ENCODE measurements at places on chromosomes 1 and 21.

DNA sequence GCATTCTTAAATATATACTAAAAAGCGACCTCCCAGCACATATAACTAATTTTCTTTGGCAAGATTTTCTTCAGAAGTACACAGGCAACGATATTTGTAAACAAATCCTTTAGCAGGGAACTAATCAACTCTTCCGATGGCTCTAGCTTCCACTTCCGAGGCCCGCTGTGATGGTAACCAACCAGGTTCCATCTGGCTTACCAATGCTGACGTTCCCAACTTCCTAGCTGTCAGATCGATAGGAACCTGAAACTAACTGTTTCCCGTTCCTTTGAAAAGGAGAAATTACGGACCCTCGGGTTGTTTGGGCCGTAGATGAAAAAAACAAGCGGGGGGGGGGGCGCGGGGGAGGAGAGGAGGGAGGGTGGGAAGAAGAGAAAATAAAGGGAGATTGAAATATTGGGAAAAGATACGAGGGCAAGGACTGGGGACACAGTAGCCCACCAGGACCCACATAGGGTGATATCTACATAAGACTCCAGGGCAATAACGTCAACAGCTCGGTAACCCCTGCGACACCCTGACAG lies 513 bp downstream of the GTF2B start:
- no peak for DNase-seq

GRCh38 chr1:11929849-11930248 lies 3.6 kb upstream of the KIAA2013 start:
- peak; percentile 38 for DNase-seq

DNA sequence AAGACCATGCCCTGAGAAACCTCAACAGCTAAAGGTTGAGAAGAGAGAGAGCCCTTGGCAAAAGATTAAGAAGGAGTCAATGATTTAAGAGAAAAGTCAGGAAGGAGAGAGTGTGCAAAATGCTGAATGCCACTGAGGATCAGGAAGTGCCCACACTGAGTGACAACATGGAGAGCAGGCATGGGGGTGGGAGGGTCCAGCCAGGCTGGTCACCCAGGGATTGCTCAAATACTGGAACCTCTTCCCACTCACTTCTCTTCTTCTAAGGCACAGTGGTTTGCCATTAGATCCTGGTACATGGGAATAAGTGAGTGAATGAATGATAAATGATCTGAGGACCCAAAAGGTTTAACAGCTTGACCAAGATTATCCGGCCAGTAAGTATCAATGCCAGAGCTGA lies 11.1 kb downstream of the PRR9 start:
- no peak for DNase-seq

DNA sequence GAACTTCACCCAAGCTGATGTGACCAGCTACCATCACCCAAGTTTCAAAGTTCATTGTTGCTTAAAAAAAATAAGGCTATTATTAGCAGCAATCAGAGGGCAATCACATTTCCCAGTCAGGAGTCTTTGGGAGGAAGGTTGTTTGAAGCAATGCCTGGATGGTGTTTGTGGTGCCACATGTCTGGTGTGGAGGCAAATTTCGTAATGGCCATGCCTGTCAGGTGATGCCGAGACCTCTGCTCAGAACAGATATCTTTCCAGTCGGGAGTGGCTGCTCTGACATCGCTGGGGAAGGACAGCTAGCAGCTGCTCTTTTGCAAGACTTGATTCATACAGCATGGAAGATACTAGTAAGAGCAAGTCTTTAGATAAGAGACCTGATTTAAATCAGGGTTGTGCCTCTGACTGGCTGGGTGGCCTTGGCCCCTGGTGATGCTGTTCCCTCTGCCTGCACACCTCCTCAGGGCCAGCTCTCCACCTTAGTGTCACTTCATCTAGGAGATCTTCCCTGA lies 187.8 kb upstream of the JUN start:
- DNase-seq = no peak

GRCh38 chr1:99481391-99481996 lies 164.4 kb upstream of the PALMD start:
- DNase-seq = peak; percentile 20

DNA sequence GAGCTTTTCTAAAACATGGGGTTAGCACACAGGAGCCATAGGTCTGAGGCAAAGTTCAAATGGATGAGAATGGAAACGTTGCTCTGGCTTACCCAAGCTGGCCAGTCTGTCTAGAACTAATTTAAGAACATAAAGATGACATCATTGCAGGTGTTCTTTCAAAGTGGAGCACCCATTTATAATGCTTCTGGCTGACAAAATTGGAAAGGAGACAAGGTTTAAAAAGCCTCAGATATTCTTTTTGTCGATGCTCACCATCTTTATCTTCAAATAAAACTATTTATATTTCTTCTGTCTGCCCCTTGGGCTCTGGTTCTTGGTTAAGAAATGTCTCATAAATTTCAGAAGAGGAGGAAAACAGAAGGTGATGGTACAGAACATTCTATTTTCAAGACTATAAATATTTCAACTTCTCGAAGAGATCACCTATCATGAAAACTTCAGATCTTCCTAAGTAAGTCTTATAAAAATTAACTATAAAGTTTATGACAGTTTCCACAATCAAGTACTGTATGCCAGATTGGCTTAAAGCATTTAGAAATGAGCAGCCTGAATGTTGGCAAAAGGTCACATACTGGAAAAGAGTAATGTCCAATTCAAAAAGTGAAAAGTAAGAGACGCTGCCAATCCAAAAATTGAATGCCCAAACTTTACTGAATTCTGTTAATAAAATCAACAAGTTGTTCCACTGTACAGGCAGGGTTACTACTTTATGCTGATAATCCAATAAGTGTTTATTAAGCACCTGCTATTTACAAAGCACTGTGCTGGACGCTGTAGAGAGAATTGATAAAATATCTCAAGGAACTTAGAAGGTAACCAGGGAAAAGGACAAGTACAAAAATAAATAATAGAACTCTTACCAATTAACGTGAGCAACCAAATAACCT lies 92.0 kb downstream of the ETS2 start:
- no peak for DNase-seq

GRCh38 chr1:183471743-183472487 lies 384 bp upstream of the SMG7 start:
- DNase-seq = peak; percentile 96

DNA sequence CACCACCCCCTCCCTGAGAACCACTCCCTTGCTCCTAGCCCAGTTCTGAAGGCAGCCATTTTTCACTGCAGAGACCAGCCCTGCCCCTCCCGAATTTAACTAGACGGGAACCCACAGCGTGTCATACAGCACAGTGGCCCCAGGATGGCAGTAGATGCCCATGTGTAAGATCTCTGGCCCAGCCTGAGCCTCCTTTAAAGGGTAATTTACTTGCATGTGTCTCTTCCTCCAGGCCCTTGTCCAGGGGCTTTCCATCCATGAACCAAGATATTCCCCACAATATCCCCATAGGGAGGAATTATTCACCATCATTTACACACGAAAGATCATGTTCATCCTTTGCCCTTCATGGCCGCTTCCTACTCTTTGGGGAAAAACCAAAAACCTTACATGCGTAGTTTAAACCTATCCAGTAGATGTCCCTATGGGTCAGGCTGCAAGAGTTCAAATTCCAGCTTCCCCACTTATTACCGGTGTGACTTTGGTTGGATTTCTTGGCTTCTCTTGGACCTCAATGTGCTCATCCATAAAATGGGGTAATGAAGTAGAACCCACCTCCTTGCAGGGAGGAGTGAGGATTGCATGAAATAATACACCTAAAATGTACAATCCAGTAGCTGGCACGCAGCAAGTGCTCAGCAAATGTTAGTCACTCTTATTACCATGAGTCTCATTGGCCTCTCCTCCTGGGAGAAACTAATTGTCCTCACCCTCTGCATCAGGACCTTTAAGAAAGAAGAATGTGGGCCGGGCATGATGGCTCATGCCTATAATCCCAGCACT lies 4.0 kb upstream of the LACTBL1 start:
- DNase-seq = peak; percentile 52

- peak; percentile 60 for DNase-seq
These were observed 3.1 kb downstream of the ACTA1 start for GRCh38 chr1:229430761-229431283.

- peak; percentile 13 for DNase-seq
These were observed 100.0 kb upstream of the SERTAD4 start for GRCh38 chr1:210132582-210132981.

- DNase-seq = no peak
These were observed 13.2 kb downstream of the NAV1 start for GRCh38 chr1:201551877-201552731.

DNA sequence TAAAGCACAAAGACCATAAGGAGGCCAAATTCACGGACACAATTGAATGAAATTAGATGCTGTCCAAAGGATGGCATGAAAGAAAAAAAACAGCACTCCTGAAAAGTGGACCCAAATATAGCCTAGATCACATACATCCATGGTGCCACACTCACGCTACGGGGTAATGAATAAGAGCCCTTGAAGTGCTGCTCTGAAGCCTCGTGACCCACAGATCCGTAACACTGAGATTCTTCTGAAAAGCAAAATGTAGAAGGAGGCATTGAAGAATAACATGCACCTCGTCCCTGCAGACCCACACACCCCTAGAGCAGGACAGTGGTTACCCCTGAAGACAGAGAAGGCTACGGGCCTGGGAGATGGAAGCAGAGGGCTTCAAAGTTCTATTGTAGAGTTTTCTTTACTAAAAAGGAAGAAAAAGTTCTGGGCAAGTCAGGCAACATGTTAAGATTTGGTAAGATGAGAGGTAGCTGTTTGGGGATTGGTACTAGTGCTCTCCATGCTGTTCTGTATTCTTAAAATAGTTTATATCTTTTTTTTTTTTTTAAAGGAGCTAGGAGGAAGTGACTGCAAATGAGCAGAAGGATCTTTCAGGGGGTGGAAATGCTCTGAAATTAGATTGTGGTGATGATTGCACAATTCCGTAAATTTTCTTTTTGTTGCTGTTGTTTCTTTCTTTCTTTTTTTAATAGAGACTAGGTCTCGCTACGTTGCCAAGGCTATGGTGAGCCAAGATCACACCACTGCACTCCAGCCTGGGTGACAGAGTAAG lies 4.1 kb upstream of the ITGB2 start:
- DNase-seq = no peak

Data from right renal cortex interstitium (tissue), 3 donors.